ENCODE measurements at places on chromosomes 12 and 14. TPM values are rescaled to one million over a fixed set of nuclear protein-coding genes. Genes with fewer than 3 reads are reported as not detected.

GRCh38 chr14:99910337-99911309, 117.4 kb downstream of the EML1 start:
- no peak for DNase-seq
- H3K27me3 ChIP-seq, result peaks cover 10% of the 10 kb centered on the region
- H3K4me3 ChIP-seq, result no peak overlapping the region
- H3K27ac ChIP-seq, result no peak overlapping the region

Gene MYO1H
- total RNA-seq, result not detected

- no peaks in the 10 kb centered on the region for H3K27me3 ChIP-seq
- H3K4me3 ChIP-seq, result peak overlapping the region; percentile 49
- peak overlapping the region; percentile 87 for H3K27ac ChIP-seq
- peak; percentile 31 for DNase-seq
Measured at GRCh38 chr12:31362115-31362758, 36.3 kb upstream of the SINHCAF start.

Gene GARIN6
- total RNA-seq, result not detected

DNA sequence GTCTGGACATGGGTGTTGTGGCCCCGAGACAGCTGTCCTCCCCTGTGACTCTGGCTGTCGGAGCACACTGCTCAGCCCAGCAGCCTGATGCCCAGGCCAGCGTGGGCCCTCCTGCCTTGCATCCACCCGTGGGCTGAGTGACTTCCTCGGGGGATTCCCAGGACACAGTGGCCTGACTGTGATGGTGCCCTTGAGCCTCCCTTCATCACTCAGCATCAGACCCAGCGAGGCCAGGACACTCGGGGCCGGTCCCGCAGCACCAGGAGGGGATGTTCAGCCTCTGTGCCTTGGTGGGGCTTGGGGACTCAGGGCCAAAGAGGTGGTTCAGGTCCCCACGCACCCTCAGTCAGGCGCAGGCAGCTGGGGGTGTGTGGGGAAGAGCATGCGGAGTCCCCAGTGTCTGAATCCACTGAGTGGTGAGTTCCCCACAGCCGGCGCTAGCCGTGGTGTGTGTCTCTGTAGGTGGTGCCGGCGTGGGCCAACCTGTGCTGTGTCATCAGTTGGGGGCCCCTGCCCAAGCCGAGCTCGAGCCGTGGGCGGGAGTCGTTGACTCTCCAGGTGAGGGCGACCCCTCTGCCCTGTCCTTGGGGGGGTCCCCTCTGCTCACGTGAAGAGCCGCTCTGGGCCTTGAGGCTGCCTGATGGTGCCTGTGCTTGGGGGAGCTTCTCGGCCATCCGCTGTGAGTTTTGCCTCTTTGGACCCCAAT, 185.8 kb downstream of the ADGRD1 start:
- H3K27ac ChIP-seq, result no peak overlapping the region
- no peak for DNase-seq
- no peak overlapping the region for H3K4me3 ChIP-seq
- no peaks in the 10 kb centered on the region for H3K36me3 ChIP-seq
- peaks cover 9% of the 10 kb centered on the region for H3K27me3 ChIP-seq
- H3K4me1 ChIP-seq, result no peaks in the 10 kb centered on the region
